ENCODE measurements at places on chromosomes 5 and 9.

DNA sequence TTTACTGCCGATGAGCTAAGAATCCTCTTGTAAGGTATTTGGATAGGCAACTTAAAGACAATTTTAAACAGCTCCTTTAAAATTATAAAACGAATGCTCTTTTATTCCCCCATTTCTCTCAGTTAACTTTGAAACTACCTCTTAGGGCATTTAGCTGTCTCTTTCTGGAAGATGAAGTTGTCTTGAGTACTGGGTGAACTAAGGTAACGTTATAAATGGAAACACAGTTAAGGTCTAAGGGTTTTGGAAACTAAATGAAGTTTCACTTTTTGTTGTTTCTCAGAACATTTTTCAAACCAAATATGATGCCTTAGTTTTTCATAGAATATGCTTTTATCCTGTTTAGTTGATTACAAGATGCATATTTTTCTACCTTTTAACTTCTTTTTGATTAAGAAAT is 6.8 kb downstream of the UBE2R2 start:
- DNase-seq, result no peak

DNA sequence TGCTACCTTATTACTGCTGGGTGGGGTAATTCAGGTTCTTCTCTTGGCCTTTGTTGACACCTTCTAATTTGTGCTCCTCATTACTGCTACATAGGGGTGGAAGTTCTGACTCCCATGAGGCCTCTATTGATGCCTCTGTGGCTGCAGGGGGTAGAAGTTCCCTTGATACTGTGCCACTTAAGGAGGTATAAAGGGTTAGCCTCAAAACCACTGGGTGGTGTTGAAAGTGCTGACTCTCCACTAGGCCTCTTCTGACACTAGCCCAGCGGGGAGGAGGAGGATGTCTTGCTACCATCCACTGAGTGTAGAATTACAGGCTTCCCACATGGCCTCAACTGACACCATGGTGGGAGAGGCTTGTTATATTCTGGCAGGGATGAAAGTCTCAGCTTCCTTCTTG is 36.7 kb upstream of the CCDC112 start:
- DNase-seq, result peak; percentile 34

- no peak for DNase-seq
Measured at GRCh38 chr9:21788752-21789151, 13.7 kb upstream of the MTAP start.

GRCh38 chr9:75210215-75210614 is 121.9 kb downstream of the OSTF1 start:
- DNase-seq, result no peak

DNA sequence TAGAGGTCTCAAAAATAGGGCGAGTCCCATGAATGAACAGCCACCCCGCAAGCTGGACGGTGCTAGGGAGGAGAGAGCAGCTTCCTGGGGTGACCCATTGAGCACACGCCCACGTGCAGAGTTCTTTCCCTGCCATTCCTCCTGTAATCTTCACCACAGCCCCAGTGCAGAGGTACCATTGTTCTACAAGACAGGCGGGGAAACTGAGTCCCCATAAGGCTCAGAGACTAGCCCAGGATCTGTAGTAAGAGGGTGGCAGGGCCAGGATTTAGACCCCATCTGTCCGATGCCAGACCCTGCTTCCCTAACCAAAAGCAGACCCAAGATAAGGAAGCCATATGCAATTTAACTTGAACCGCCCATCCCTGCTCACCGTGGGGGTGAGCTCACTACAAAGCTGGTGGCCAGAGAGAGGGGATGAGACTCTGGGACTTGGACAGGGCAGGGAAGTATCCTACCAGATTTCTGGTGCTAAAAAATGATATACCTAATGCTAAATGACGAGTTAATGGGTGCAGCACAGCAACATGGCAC is 36.7 kb upstream of the ORM1 start:
- no peak for DNase-seq

- peak; percentile 45 for DNase-seq
Measured at GRCh38 chr5:139481122-139481533, 1.4 kb downstream of the STING1 start.

DNA sequence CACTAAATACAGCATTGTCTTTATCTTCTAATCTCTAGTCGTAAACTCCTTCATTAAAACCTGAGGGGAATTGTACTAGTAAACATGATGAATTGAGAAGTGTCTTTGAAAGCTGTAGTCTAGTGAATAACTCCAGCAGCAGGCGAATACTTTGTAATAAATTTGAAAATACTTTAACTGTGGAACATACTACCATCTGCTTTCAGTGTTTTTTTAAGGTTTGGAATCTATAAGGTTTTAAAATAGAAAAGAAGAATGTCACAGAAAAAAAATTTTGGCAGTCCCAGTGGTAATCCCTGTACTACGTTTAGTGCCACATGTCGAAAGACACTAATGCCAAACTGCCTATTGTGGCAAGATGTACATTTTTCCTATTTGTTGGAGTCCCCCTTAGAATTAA is 379.0 kb upstream of the NUDT12 start:
- DNase-seq, result no peak

DNA sequence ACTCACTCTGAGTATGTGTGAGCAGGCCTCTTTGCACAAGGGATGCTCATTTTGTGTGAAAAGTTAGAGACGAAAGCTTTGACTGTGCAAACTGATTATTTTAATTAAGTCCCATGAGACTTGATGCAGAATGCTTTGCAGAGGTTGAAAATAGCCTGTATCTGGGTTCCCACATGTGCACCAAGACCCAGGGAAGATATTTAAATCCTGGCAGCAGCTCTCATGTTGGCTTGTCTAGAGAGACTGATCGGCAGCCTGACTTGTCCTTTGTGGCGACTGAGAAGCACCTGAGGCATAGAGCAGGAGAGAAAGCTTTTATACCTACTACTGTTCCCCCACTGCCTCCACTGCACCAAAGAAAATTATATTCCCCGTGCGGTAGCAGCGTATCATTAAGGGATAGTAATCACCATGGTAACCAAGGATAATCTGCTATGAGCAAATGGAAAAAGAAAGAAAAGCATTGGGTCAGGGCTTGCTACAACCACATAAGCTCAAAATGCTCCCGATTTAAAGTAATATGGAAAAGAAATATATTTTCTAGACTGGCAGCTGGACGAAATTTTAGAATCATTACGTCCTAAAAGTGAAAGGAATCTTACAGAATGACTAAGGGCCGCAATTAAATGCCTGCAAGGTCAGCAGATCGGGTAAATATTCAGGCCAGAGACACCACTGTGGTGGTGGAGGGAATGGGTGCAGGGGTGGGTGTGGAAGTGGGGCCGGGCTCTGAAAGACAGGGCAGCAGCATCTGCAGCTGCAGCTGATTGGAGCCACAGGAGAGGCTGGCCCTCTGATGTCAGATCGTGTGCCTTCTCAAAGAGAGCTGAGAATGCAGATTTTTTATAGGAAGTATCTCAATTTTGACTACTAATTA is 135.3 kb upstream of the EPB41L4A start:
- no peak for DNase-seq

DNA sequence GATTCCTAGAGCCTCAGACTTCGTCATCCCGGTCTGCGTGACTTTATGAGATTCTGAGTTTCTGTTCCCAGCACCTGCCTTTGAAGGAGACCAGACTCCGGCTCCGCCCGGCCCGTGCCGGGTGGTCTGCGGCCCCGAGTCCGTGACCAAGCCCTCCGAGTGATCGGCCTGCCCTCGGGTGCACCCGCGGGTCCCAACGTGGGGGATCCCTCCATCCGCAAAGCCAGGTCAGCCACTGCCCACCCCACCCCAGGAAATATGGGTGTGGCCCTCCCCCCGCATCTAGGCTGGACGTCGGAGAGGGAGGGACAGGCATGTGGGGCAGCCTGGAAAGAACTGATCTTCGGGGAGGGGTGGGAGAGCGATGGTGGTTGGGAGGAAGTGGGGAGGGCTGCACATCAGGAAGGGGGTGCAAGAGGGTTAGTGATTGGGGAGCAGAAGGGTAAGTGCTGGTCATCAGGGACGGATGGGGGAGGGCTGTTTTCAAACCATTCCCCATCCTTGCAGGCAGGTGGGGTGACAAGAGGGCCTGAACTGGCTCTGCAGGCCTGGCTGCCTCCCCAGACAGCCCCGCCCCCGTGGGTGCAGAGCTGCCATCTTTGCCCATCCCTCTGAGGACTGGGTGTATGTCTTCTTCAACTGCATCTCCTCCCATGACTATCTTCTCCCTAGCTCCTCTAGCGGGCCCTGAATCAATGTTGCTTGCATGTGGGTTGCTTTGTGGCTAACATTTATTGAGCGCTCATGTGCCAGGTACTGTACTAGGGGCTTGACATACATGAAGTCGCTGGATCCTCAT is 747 bp downstream of the LRSAM1 start:
- peak; percentile 75 for DNase-seq

DNA sequence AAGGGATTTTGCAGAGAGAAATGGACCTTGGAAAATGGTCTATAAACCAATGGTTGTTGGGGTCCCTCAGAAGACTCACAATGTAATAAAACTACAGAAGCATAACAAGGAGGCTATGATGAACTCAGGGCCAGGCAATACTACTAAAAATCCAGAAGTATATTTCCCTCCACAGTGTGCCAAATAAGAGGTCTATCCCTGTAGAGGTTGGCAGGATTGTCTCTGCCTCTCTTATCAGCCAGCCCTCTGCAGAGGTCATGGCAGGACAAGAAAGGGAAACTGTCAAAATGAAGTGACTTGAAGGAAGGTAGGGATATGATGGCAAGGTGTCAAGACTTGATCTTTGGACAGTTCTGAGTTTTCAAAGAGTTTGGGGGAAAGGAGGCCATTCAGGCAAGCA is 115.7 kb upstream of the NR5A1 start:
- DNase-seq, result no peak

DNA sequence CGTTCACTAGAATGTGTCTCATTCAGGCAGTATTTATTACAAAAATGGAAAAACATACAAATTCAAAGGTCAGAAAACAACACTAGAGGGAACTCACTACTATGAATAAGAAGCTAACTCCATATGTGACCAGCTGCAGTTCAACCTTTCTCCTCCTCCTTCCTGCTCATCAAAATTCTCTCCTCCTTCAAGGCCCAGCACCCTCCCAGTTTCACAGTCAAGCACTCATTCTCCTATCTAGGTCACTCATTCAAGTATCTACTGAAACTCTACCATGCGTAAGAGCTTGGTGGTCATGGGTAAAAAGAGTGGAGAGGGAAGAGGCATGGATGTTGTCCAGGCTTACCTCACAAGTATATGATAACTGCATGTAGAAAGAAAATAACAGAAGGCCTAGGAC is 27.7 kb downstream of the ECPAS start:
- DNase-seq, result no peak

DNA sequence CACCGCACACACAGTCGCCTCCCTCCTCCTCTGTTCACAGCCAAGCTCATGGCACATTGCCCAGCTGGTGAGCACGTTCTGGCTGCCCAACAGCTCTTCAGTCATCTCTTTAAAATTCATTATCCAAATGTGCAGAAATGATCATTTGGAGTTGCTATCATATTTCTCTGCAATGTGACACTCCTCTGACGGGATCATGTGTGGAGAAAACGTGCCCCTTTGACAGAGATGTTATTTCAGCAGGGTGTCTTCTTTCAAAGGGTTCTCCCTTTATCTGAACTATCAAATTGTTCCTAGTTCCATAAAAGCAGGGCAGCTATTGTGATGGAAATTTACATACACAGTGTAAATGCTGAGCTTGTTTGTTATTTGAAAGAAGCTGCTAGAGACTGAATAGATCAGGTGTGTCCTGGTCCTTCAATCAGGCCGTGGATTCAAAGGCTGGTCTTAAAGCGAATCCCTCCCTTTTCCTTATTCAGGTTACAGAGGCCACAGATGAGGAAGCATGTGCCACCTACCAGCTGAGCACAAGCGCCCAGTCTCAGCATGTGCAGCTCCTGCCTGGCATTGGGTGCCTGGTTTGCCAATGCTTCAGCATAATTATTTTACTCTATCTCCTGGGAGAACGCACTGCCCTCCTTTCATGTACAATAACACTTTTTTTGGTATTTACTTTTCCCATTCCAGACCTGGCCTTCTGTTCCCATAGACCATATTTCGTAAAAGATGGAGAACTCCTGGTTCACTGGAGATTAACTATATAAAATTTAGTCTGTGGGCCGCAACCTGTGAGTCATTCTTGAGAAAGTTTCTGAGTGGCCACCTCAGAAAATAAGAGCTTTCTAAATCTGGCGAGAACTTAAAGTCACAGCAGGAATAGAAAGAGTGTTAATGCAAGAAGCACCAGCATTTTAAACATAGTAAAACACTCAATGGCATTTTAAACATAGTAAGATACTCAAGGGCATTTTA is 433.7 kb downstream of the ENC1 start:
- DNase-seq, result no peak

- no peak for DNase-seq
Measured at GRCh38 chr5:74149395-74149794, 491.1 kb downstream of the ENC1 start.

GRCh38 chr5:86760661-86761060 is 142.9 kb downstream of the COX7C start:
- DNase-seq, result no peak

- no peak for DNase-seq
Measured at GRCh38 chr5:173916233-173916632, 28.1 kb downstream of the CPEB4 start.

DNA sequence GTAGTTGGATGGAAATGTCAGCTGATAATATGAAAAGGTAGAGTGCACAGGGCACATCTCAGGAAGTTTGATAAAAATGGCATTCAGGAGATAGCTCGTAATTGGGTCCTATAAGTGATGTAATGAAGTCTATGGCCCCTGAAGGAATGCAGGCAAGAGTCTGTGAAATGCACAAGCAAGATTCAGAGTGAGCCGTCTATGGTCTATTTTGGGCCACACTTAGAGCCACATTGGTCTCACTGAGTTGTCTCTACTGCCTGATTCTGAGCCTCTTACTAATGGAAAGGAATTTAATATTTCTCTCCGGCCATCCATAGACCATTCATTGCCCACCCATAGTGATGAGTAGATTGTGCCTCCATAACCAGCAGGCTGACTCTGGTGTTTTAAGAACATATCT is 111.3 kb upstream of the KCNN2 start:
- DNase-seq, result no peak

- no peak for DNase-seq
Measured at GRCh38 chr5:83548581-83548980, 77.0 kb downstream of the VCAN start.

- no peak for DNase-seq
Measured at GRCh38 chr5:143677403-143677802, 134.6 kb upstream of the HMHB1 start.

DNA sequence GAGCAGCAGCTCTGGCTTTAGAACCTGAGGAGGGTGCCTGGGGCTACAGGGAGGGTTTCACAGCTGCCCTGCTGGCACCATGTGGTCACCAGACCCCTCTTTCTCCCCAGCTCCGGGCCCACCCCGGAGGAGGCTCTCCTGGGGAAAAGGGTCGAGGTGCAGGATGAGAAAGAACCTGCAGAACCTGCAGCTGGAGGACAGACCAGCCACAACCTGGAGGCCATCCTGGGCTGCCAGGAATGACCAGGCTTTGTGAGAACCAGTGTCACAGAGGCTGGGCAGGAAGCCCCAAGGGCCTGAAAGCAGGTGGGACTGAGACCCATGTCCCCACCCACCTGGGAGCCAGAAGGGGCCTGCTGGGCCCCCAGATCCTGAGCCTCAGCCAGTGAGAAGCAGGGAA is 23.0 kb downstream of the SEMA4D start:
- no peak for DNase-seq

DNA sequence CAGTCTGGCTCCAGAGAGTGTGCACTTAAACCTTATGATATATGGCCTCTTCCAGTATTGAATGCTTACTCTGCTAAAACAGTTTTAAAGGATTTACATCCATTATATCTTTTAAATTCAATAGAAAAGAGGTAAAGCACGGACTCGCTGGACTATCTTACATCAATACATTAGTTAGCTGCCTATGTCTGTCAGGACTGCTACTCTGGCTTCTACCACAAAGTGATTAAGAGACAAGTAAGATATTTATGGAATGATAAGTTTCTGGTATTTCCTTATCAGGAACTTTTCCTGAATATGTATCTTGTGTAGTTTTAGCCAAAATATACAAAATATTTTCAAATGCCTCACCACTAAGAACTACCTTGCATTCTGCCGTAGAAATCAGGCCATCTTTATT is 295.1 kb downstream of the ISL1 start:
- DNase-seq, result no peak
